ENCODE measurements at places on chromosomes 12 and 14.

DNA sequence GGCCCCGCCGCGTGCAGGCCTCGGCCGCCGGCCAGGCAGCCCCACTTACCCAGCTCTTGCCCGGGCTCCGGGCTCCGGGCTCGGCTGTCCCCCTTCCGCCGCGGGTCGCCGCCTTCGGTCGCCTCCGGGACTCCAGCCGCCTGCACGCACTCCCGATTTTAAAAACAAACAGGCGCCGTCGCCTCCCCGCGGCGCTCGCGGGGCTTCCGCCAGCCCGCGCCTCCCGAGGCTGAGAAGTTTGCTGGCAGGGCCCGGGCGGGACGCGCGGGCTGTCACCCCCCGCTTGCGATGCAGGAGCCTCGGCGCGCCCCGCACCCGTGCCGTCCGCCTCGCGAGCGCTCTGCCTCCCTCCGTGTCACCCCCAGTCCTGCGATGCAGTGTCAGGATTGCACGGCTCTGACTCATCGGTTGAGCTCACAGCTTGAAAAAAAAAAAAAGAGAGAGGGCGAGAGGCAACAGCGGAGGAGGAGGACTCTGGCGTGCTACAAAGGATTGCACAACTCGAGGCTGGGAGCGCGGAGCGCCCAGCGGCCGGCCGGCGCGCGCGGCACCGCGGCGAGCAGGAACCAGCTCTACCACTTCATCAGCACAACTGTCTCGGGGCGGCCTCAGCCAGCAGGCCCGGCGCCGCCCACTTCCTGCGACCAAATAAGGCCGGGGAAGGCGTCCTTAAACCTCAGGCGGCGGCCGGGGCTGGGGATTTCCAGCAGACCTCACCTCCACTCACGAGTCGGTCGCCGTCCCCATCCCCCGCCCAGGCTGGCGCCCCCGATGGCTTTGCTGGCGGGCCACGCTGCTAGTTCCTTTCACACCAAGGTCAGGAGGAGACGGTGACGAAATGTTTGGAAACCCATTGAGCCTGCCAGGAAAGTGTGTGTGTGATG, 45.8 kb upstream of the PNMA1 start:
- peak; percentile 93 for DNase-seq

DNA sequence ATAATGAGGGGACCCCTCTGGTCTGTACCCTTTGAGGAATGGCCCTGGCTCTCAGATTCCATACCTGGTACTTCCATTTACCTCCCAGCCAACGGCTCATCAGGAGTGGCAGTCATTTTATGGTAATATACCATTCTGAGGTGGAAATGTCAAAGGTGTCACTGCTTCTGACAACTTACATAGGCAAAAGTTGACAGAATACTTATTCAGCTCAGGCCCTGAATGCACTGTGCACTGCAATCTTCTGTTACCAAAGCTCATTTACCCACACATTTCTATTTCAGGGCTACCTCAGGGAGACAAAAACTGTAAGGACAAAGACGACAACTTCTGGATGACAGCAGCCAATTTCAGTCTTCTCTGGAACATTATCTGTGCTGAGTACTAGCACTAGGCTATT, 212.2 kb upstream of the TMEM260 start:
- DNase-seq: no peak

DNA sequence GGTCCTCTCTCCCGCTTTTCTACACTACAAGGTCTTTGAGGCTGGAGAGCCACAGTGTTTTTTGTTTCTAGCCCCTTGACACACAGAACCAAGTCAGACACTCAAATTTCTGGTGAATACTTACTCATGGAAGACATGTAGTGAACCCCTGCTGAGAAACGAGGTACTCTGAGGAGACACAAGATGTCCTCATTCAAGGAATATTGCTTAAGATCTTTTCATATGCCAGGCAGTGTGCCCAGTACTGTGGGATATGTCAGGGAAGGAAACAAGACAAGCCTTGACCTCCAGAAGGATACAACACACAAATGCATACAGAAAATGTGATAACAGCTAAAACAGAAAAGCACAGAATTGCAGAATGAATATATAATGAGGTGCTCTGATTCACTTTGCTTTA, 75.9 kb downstream of the TMTC1 start:
- DNase-seq: no peak

DNA sequence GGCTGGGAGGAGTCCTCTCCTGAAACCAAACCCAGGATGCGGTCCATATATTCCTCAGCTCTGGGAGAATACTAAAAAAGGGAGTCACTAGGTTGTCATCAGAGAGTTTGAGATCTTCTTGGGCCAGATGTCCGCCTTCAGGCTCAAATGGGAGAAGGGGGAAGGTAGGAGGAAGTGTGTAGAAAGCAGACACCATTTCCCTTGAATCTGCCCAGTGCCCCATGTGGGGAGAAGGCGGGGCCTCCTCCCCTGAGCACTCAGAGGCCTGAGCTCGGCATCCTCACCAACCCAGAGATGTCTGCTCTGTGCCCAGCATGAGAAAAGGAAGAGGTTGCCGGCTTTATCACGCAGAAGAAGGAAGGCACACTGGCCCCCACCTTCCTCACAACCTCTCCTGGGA, 37.3 kb downstream of the LTBP2 start:
- no peak for DNase-seq

- DNase-seq: no peak
These were observed 6.4 kb upstream of the DTX1 start for GRCh38 chr12:113049976-113050742.

- DNase-seq: no peak
These were observed 26.1 kb upstream of the SLC6A13 start for GRCh38 chr12:288687-289086.

DNA sequence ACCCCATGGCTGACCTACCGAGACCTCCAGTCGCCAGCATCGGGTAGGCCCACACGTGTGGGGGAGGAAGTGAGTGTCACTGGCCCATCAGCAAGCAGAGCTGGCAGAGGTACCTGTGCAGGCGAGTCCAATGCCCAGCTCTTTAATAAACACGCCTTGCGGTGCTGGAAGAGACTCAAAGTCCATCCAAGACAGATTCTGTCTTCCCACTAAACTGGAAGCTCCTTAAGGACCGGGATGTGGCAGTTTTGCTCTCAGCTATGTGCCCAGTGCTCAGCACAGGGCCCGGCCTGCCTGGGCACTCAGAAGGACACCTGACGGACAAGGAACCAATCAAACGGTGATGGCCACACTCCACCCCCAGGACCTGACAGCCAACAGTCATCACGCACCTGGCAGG, 65.0 kb downstream of the ITPK1 start:
- no peak for DNase-seq

DNA sequence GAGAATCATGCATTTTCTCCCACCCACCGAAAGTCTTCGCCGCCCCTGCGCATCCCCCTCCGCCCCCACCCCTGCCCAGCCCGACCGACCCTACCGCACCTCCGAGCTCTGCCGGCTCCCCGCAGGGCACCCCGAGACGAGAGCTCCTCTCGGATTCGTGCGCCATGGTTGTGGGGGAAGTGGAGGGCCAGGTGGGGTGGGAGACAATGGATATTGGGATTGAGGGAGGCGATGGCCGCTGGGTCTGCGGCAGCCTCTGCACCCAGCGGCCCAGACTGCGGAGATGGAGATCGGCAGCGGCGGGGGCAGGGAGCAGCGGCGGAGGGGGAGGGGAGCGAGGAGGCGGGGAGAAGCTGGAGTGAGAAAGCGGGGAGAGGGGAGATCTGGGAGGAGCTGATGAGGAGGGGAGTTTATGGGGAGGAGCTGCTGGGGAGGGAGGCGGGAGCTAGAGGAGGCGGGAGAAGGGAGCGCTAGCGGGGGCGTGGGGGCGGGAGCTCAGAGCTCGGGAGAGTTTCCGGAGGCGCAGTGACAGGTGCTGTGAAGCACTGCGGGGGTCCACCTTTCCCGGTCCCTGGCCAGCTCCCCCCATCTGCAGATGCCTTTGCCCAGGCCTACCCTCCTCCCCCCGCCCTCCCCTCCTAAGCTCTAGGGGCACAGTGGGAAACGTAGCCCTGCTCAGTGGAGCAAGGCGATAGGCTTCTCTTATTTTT, at the start of gene SALL2:
TSS of gene SALL2 (minus strand) at position 385 of the 710 bp plus-strand sequence. CDS start at position 166, 219 bp downstream.
- peak; percentile 55 for DNase-seq

DNA sequence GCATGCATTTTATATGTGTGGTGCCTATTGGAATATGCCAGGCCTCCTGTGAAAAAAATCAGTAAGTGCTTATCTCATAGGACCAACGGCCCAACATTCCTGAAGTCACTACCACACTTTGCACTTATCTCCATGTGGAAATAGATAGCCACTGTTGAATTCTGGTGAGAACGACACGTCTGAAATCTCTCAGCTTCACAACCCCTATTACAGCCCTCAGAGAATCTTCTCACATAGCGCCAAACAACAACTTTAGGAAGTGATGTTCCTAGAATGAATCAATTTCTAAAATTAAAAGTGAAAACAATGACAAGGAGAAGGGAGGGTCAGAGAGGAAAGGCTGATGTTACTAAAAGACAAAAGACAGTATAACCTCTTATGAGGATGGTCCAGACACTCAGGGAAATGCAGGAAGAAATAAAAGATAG, 270.8 kb upstream of the BTG1 start:
- DNase-seq: no peak

GRCh38 chr12:29155079-29155478, 6.0 kb downstream of the FAR2 start:
- DNase-seq: no peak

- no peak for DNase-seq
These were observed 76.1 kb downstream of the EPS8 start for GRCh38 chr12:15712823-15713660.

DNA sequence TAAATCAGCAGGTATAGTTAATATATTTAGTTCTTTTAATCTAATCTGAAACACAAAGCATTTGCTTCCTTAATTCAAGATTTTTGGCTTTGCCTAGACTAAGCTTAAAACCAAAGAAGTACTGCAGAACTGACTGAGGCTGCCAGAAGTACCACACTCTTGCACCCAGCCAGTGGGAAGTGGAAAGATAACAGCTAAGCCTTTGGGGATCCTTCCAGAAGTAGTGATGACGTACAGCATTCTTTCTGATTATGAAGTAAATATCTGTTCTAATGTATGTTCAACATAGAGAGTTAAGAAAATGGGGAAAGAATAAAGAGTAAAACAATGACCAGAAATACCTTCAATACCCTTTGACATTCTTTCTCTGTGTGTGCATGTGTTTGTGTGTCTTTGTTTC, 19.3 kb downstream of the NTF3 start:
- no peak for DNase-seq

DNA sequence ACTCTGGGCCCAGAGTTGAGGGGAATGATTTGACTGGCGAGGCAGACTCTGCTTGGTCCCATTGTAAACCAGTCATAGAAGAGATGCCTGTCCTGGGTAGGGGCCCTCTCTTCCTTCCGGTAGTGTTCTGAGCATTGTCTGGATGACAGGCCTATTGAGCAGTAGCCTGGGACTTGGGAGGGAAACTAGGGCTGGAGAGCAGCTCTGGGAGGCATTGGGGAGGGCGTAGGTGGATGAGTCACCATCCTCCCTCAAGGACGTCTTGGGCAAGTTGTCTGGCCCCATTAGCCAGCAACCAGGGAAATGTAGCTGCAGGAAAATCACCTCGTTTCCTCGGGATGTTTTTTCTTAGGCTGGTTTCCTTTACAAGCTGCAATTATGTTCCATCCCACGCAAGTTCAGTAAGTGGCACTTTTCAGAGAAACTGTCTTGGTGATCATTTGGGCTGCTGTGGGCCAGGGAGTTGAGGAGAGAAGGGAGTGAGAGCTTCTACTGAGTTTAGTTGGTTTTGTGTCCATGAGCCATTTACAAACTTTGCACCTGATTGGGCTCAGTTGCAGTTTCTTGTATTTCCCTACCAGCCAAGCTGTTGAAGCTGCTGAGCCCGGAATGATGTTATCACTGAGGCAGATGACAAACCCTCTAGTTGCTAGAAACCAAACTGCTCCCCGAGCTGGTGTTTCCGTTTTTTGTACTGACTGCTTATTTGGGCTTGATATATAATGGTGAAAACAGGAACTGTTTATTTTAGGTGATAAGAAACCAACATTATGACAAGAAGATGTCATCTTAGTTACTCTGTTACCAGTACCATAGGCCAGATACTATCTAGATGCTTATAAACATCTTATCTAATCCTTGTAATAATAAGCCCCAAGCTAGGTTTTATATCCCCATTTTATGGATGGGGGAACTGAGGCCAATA, 147.6 kb downstream of the CHST11 start:
- DNase-seq: no peak

DNA sequence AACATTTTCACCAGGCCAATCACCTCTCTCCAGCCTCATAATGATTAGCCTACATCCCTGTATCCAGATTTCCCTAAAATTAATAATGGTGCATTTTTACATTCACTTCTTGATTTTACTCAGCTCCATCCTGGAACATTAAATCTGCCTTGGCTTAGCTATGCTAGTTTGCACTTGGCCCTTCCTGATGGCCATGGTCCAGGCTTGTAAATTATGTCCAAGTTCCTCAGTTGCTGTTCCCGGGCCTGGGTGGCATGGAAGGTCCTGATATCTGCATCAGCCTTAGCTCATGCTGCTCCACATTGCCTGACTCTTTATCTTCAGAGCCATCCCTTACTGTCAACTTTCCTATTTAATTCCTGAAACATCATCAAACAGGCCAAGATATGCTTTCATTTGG, 11.1 kb upstream of the METTL17 start:
- DNase-seq: no peak

DNA sequence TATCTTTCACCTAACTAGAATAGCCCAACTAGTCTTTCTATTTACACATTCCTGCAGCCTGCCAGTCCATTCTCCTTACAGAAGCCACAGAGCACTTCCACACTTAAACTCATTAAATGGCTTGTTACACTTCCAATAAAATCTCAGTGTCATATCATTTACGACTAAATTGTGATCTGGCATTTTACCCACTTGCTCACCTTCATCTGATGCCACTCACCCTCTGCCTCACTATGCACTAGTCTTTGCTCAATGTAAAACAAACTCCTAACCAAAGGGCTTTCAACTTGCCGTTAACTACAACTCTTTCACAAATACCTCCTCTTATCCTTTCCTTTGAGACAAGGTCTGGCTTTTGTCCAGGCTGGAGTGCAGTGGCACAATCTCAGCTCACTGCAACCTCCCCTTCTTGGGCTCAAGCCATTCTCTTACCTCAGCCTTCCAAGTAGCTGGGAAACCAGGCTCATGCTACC, 24.1 kb downstream of the YAF2 start:
- DNase-seq: no peak

DNA sequence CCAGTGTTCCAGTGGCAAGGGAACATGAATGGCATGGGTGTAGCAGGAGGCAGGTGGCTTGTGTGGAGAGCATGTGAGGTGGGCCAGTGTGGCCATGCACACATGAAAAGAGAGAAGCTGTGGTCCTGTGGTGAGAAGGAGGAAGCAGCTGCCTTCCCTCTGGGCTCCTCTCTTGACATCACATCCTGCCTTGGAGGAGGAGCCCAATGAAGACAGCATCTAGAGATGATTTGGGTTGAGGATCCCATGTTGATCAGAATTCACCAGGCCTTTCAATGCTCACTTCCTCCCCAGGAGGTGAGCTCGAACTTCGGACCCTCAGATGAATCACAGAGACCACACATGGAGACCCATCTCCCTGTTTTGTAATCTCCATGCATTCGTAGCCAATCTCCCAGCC, 82.6 kb downstream of the LRRC74A start:
- no peak for DNase-seq

DNA sequence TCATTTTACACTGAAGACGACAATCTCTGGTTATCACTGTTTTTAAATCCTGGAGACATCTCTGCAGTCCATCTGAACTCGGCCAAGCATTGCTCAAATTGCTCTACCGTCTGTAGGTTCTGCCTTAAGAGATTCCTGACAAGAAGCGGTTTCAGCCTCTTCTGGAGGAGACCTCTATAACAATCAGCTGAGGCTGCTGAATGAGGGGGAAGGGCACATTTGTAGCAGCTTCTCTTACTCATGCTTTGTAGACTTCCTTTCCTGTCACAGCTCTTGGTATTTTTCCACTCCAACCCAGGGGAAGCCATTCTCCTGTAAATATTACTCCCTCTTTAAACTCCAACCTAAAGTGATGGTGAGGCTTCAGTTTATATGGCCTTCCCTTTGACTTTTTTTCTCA, 3.0 kb downstream of the ARG2 start:
- no peak for DNase-seq
